ENCODE measurements at places on chromosomes 7 and 10.

GRCh38 chr7:2063563-2064260, 169.0 kb downstream of the MAD1L1 start:
- DNase-seq = no peak

GRCh38 chr7:144384555-144385245, 18.8 kb downstream of the NOBOX start:
- no peak for DNase-seq

GRCh38 chr7:88806280-88807037, 10.9 kb upstream of the TEX47 start:
- DNase-seq = no peak

DNA sequence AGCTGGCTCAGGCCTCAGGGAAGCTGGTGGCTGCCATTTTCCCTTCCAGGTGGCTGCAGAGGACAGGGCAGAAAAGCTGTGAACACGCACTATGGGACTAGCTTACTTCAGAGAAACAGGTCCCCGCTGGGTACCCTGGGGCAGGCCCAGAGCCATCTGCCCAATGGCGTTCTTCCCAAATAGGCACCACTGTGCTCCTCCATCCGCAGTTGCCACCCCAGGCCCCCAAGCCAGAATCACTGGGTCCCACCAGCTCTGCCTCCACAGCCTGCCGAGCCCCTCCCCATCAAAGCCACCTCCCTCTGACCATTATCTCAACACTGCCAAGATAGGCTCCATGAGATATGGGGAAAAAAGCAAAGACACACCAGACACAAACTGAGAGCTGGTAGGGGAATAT, 11.4 kb downstream of the BUD31 start:
- no peak for DNase-seq

- no peak for DNase-seq
These were observed 38.6 kb upstream of the SFRP5 start for GRCh38 chr10:97810446-97810845.

- no peak for DNase-seq
These were observed 379.7 kb downstream of the RPS24 start for GRCh38 chr10:78413076-78414055.

DNA sequence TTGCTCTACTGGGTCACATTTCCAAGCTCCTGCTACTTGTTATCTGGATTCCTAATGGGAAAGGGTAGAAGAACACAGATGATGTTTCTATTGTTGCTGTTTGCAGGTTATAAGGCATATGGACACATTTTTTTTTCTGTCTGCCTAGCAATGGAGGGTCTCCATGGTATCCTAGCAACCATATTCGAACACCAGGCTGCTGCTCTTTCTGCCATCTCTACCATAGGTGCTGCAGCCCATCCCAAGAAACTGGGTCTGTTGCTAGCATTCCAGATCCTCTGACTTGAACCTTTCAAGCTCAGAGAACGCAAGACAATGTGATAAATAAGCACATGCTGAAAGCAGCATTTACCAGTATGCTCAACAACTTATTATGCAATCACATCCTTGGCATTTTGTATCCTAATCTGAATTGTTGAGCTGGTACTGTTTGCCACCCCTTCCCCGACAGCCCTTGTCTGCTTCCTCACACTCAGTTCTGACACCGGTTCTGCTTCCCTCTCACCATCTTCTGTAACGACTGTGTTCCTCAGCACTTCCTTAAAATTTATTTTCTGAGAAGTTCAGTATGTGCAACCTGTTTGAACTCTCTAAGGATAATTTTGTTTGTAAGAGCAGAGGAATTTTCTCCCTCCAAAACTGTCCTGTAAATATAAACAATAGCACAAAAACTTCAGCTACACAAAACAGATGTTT, 6.2 kb downstream of the PRKG1 start:
- no peak for DNase-seq

DNA sequence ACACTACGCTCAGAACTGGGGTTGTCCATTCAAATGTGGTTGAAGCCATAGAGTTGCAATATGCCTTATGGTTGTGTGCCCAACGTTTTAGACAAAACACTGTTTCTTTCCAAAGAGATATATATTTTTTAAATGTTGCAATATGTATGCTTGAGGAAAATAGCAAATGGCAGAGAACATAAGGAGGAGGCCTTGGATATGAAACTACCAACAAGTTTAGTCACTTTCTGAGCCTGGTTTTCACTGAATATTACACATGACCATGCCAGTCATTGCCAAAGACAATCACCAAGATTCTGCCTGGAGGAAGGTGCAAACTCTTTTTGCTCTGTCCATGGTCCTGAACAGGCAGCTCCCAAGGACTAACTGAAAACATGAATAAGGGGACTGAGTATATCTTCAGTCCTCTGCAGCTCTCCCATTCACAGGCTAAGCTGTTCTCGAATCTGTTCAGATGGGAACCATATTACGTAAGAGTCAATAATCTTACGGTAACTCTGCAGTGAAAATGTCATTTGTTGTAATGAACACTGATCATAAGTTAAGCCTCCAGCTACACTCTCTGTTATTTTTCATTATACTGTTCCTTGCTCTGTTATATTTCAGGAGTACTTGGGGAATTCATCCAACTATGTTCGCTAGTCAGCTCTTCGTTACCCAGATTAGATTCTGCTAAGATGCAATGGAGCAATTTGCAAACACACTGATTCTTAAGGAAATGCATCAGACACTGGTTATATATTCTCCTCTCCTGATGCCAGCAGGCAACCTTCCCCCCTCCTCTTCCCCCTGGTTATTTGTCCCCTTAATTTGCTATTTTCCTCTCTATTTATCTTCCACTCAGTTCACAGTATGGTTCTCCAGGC, 90.7 kb upstream of the C1QL3 start:
- no peak for DNase-seq

DNA sequence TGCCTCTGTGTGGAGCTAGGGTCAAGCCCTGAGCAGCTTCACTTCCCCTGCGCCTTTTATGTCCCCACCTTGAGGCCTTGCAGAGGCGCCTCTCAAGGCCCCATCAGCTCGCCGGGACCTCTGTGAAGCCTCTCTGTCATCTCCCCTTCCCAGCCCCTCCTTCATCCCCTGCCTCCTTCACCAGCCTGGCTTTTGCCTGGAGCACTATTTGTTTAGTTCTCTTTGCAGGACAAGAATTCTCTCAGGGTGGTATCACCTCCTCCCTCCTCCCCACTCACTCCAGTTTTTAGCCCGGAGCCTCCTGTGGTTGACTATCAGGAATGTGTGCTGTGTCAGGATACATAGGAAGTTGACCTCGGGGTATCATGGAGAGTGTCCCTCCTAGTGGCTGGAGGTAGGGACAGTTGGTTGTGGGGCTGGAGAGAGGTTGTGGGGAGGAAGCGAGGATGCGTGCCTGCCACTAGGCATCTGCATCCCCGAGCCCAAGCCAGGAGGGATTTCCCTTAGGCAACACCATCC, 89.8 kb upstream of the ANLN start:
- peak; percentile 13 for DNase-seq
